Fibroblast of skin of left biceps (primary cell): ENCODE measurements at places on chromosomes 12 and 14.

- DNase-seq = peak; percentile 23
Measured at GRCh38 chr14:84144166-84144565, 1385.8 kb upstream of the FLRT2 start.

- peak; percentile 87 for DNase-seq
Measured at GRCh38 chr14:51304941-51305340, 64.9 kb downstream of the TMX1 start.

DNA sequence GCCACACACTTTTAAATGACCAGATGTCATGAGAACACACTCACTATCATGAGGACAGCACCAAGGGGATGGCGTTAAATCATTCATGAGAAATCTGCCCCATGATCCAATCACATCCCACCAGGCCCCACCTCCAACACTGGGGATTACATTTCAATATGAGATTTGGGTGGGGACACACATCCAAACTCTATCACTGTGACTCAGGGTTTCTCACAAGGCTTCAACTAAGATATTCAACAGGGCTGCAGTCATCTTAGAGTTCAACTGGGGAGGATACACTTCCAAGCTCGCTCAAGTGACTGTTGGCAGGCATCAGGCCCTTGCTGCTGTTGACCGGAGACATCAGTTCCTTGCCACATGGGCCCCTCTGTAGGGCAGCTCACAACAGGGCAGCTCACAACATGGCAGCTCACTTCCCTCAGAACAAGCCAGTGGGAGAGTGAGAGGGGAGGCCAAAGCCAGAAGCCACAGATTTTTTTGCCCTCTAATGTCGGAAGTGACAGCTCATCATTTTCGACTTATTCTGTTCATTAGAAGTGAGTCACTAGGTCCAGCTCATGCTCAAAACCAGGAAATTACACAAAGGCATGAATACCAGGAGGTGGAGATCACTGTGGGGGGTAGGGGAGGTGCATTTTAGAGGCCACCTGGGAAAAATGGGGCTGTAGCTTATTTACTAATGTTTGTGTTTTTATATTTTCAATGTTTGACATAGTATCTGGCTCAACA, 50.8 kb upstream of the PTHLH start:
- peak; percentile 86 for DNase-seq

- DNase-seq = no peak
Measured at GRCh38 chr12:70837026-70837425, 83.5 kb downstream of the PTPRR start.

- no peak for DNase-seq
Measured at GRCh38 chr14:47389535-47389934, 285.9 kb downstream of the MDGA2 start.

GRCh38 chr12:52005903-52006703, 643 bp upstream of the TAMALIN start:
- DNase-seq = no peak

DNA sequence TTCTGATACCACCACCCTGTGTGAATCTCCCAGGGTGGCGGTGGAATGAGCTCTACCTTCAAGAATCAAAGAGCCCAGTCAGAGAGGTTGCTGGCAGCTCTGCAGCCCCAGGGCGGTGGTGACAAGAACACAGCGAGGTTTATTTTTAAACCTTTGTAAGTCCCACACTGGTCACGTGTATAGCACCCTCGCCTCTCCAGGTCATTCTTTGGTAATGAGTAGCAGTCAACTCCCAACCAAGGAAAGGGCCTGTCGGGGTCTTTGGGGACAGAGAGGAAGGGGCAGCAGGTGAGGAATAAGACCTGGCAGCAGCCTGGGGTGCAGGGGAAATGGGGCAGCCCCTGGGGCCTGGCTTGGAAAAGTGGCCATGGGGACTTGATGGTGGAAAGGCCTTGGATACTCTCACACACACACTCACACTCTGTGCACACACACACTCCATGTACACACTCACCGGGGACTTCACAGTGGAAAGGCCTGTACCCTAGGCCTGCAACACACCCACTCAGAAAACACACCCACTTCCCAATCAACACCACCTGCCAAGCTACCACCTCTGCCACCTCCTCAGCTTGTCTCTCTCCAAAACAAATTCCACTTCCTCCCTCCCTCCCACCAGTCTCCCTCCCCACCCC, 178.6 kb downstream of the DPF3 start:
- DNase-seq = no peak

DNA sequence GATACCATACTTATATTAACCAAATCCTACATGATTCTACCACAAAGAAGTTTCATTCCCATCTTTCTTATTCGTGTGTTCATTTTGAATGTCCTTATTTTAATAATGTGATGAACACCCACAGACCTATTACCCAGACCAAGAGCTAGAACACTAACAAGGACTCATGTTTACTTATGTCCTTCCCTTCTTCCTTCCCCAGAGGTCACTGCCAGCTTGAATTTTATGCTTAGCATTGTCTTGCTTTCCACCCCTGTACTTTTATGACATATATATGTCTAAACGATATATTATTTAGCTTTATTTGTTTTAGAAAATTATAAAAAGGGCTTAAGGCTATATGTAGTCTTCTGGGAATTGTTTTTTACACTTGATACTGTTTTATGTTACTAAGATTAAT, 238.6 kb downstream of the LRIG3 start:
- no peak for DNase-seq
